NCI-H748 treated with DMSO at 0.1 percent for 48 hours (cell line): ENCODE measurements at places on chromosomes 5 and 9.

DNA sequence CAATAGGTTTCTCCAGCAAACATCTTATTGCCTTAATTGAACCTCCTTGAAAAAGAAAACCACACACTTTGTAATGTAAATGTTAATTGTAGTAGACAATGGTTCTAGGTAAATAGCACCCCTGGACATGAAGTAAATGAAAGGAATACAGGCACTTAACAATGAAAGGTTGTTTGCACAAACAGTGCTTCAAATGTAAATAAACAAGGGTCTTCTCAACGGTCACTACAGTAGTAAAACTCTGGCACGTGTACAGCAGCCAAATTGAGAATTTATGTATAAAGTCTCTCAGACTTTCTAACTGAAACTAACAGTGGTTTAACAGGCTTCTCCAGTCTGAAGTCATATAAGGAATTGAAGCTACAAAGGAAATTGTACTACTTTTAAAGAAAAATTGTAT, 218.3 kb downstream of the MEF2C start:
- DNase-seq = peak; percentile 82

DNA sequence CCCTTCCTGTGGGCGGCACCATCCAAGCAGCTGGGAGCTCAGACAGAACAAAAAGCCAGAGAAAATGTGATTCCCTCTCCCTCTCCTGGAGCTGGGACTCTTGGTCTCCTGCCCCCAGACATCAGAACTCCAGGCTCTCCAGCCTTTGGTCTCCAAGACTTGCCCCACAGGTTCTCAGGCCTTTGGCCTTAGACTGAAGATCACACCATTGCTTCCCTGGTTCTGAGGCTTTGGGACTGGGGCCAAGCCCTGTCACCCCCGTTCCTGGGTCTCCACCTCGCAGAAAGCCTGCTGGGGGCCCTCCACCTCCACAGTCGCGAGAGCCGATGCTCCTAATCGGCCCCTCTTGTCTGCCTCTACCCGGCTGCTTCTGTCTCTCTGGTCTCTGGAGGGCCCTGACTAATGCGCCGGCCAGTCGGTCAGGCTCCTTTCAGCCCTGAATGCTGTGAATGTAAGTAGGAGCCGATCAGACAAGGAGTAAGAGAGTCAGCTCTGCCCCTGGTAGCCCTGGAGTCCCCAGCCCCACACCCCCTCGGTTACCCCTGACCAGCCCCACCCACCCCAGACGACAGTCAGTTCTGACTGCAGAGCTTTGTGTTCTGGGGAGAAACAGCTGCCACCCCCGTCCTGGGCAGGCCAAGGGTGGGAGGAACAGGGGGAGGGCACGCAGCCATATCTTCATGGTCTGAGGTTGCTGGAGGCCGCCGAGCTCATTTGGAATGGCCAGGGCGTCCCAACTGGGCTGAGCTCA, 57.5 kb downstream of the VAV2 start:
- no peak for DNase-seq

DNA sequence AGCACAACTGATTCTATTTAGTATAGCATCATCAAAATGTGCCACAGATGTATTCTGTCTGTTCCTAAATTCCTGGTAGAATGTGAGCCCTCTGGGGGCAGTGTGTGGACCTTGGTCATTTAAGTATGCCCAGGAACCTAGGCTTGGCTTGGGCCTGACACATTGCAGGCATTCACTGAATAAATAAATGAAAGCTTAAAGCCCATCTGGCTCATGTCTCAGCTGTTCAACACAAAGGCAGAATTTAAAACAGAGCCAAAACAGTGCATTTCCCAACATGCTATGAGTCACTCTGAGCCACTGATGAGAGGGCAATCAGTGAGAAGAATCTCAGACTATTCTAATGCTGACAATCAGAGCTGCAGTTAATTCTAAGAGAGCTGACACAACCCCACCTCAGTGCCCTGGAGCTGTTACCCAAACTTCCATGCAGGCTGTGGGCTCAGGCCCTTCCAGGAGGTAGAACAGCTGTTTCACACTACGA, 8.1 kb downstream of the FAM193B start:
- DNase-seq = no peak

DNA sequence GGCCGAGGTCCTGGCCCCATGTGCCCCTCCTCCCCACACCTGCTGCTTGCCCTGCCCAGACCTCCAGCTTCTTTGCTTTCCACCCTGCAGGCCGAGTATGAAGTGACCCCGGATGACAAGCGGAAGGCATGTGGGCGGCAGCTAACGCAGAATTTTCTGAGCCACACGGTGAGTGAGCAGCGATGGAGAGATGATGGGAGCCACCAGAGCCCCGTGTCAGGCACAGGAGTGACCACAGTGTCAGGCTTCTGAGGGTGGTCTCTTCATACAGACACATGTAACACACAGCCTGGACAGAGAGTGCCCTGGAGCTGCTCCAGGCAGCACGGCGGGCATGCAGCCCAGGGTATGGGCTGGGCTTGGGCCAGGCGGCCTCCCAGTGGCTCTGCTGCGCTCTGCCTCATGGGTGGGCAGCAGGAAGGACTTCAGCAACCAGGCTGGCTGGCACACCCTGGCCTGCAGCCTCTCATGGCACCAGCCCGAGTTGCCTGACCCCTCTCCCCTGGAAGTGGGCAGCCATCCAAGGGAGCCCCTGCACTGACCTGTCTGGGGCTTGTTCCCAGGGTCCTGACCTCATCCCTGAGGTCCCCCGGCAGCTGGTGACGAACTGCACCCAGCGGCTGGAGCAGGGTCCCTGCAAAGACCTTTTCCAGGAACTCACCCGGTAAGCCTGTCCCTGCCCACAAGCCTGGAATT, 5.8 kb downstream of the GRK6 start:
- DNase-seq = no peak

GRCh38 chr9:86706391-86706790, 240.9 kb downstream of the GAS1 start:
- no peak for DNase-seq

GRCh38 chr5:57749396-57749795, 266.8 kb upstream of the ACTBL2 start:
- no peak for DNase-seq

GRCh38 chr9:109487247-109487646, 10.9 kb downstream of the PTPN3 start:
- DNase-seq = no peak

- DNase-seq = no peak
Observed at GRCh38 chr9:134643222-134643671, 1.6 kb downstream of the COL5A1 start.

DNA sequence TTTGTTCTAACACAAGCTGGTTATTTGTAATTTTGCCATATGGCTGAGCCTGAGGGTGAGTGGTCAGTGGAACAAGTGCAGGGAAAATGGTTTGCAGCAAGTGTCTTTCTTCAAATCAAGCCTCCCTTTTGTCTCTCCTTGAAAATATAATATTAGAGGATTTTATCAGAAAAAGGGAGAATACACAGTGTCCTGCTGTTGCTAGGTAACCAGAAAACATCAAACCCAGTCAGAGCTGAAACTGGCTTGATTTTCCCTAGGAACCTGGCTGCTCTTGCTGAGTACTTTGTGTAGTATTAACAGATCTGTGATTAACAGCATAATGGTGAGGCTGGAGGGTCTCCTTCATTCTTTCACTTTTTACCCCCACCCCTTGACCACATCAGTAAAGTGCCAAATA, 314.0 kb downstream of the ARHGEF28 start:
- no peak for DNase-seq

DNA sequence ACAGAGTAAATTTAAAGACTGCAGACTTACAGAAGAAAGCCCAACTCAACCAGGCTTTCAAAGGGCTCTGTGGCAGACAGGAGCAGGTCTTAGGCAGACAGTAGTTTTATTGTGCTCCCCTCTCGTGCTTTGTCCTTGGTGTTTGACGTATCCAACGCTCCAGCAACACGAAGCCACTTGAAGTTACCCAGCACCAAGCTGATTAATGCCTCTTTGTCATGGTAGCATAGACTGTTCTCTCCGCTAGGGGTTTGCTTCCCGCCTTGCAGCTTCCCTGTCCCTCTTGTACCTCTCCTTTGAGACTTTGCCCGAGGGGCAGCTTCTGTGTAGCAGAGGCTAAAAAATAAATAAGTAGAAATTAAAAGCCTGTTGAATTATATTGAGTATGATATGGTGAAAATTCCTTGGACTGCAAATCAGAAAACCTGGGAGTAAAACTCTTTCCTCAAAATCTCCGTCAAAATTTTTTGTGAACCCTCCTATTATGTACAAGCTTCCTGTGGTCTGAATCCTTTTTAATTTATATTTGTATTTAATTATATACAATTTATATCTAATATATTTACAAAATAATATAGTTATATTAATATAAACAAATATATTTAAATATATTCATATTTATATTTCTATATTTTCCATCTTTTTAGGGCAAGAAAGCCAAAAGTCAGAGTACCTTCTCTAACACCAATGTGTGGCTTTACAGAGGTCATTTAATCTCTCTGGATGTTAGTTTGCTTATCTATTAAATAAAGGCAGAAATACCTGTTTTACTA, 405.4 kb downstream of the DMAC1 start:
- DNase-seq = no peak

DNA sequence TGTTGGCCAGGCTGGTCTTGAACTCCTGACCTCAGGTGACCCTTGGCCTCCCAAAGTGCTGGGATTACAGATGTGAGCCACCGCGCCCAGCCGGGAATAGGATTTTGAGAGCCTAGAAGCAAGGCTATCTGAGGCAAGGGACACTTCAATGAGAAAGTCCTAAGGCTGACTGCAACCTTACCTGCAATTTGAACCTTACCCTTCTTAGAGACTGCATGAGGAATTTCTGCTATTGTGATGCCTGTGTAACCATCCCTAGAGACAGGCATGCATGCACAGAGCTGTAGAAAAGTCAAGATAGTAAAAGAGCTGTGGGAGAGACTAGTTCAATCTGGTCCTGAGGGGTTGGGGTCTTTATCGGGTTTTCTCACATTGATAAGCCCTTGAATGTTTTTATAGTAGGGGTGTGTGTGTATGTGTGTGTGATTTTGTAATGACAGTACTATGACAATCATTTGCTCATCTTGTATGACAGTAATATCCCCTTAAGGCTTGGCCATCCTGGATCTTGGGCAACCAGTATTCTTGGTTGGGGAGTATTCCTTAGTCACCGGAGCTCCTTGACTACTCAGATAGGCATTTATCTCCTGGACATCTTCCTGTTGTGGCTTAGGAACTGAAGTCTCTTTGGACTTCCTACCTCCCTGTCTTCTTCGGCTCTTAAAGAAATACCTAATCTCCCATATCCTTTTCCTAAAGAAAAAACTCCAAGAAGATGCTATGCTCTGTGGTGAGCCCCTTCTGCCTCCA, 11.2 kb downstream of the DNAJB5 start:
- no peak for DNase-seq

GRCh38 chr5:150340614-150341255, 16.8 kb upstream of the TCOF1 start:
- DNase-seq = no peak

GRCh38 chr9:107227774-107228173, 55.3 kb upstream of the RAD23B start:
- no peak for DNase-seq

- no peak for DNase-seq
Observed at GRCh38 chr5:149216496-149216895, 55.2 kb upstream of the AFAP1L1 start.
